ENCODE measurements at places on chromosomes 4 and X. TPM values are rescaled to one million over a fixed set of nuclear protein-coding genes. Genes with fewer than 3 reads are reported as not detected.

- DNase-seq, result no peak
These were observed 100.2 kb downstream of the LNX1 start for GRCh38 chr4:53490965-53491622.

GRCh38 chr4:186161138-186161537 lies 30.2 kb upstream of the CYP4V2 start:
- no peak for DNase-seq

- no peak for DNase-seq
These were observed 91.9 kb upstream of the PPP1R2C start for GRCh38 chrX:42869659-42870476.

GRCh38 chr4:4890574-4891255 lies 31.2 kb downstream of the MSX1 start:
- DNase-seq, result no peak

The ADRA2C gene
- polyA plus RNA-seq, result 21.9 TPM

Measured in kidney (tissue), 22 donors.